ENCODE measurements at places on chromosomes 3 and 15.

DNA sequence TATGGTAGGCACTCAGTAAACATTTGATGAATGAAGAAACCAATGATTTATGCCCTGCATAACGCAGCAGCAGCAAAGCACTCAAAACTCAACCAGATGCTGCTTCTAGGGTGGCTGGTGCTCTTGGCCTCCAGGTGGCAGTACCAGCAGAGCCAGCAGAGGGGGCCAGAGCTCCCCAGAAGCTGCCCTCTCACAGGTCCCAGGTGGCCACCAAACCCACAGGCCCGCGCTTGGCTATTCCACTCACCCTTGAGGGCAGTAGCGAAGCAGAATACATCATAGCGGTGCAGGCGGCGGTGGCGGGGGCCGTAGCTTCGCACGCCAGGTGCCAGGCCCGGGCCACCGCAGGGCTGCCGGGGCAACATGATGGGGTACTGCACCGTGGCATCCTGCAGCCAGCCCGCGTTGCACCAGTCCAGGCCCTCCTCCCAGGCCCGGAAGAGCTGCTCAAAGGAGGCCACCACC, 16.6 kb downstream of the HAPLN3 start:
- H3K4me3 ChIP-seq, result no peak overlapping the region
- H3K27ac ChIP-seq, result no peak overlapping the region
- no peaks in the 10 kb centered on the region for H3K27me3 ChIP-seq

DNA sequence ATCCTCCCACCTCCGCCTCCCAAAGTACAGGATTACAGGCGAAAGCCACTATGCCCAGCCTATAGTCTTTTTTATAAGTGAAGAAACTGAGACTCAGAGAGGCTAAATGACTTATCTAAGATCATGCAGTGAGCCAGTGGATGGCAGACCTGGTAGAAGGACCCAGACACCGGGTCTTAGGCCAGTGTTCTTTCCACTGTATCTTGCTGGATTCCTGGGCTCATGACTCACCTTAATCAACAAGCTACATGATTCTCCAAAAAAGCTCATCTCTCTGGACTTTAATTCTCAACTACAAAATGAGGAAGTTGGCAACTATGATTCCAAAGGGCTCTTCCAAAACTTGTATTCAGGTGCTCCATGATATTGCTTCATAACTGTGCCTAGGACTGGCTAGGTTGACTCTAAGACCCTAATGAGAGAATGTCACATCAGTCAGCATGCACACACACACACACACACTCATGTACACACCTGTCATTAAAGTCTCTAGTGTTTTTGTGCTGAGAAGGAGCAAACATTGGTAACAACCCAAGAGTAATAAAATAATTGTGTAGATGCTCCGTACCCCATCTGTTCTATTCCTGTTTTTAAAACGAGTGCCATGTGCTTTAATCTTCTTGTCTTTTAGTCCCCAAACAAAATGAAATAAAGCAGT, 89.7 kb upstream of the SLC4A7 start:
- DNase-seq, result no peak
- H3K4me1 ChIP-seq, result peaks cover 5% of the 10 kb centered on the region
- H3K27ac ChIP-seq, result no peak overlapping the region

- H3K4me1 ChIP-seq, result no peaks in the 10 kb centered on the region
- no peak overlapping the region for H3K4me3 ChIP-seq
- H3K36me3 ChIP-seq, result no peaks in the 10 kb centered on the region
- no peaks in the 10 kb centered on the region for H3K27me3 ChIP-seq
- H3K27ac ChIP-seq, result no peak overlapping the region
These were observed 9.1 kb downstream of the NCEH1 start for GRCh38 chr3:172701751-172702150.

DNA sequence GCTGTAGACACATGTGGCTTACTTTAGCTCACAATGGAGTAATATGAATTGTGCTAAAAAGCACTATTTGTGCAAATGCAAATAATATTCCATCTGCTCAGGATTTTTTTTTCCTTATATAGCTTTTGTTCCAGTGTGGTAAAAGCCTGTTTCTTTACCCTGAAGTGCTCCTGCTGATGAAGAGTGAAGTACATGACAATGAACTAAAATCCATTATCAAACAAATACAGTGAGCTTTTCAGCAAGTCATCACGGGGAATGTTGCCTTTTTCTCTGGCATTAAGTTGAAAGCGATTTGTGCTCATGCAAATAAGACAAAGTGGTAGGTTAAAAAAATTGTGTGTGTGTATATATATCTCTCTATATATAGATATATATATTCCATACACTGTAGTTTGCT, 28.6 kb upstream of the CCDC39 start:
- DNase-seq, result no peak
- peaks cover 17% of the 10 kb centered on the region for H3K27me3 ChIP-seq
- no peak overlapping the region for H3K27ac ChIP-seq
- H3K4me1 ChIP-seq, result no peaks in the 10 kb centered on the region
- H3K36me3 ChIP-seq, result no peaks in the 10 kb centered on the region
- H3K4me3 ChIP-seq, result no peak overlapping the region

DNA sequence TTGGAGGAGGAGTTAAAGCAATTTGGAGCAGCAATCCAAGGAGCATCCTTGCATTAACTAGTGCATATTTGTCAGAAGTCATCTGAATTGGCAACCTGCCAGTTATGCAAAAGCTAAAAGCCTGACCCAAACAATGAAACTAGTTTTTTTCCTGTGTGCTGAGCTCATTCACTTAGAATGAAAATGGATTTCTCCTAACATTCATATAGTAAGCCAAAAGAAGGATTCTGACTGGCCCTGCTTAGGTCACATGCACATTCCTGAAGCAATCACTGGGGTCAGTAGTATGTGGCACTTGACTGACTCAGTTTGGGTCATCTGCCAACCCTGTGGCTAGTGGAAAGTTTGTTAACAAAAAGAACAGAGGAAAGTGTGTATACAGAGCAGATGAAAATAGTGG, 30.5 kb downstream of the OXSM start:
- no peak for DNase-seq
- H3K4me3 ChIP-seq, result no peak overlapping the region
- no peaks in the 10 kb centered on the region for H3K36me3 ChIP-seq
- peaks cover 3% of the 10 kb centered on the region for H3K27me3 ChIP-seq
- peaks cover 10% of the 10 kb centered on the region for H3K4me1 ChIP-seq

DNA sequence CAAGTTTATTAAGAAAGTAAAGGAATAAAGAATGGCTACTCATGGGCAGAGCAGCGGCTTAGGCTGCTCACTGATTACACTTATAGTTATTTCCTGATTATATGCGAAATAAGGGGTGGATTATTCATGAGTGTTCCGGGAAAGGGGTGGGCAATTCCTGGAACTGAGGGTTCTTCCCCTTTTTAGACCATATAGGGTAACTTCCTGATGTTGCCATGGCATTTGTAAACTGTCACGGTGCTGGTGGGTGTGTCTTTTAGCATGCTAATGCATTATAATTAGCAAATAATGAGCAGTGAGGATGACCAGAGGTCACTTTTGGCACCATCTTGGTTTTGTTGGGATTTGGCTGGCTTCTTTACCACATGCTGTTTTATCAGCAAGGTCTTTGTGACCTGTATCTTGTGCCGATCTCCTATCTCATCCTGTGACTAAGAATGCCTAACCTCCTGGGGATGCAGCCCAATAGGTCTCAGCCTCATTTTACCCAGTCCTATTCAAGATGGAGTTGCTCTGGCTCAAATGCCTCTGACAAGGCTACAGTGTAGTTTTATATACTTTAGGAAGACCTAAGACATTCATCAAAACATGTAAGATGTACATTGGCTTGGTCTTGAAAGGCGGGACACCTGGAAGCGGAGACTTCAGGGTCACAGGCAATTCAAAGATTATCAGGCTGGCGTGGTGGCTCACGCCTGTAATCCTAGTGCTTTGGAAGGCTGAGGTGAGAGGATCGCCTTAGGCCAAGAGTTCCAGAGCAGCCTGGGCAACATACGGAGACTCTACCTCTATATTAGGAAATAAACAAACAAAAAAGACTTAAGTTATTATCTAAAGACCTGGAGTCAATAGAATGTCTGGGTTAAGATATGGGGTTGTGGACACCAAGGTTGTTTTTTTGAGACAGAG, 3.2 kb upstream of the BLOC1S6 start:
- H3K4me3 ChIP-seq, result no peak overlapping the region
- peaks cover 29% of the 10 kb centered on the region for H3K4me1 ChIP-seq
- DNase-seq, result peak; percentile 50
- peaks cover 3% of the 10 kb centered on the region for H3K36me3 ChIP-seq
- no peaks in the 10 kb centered on the region for H3K27me3 ChIP-seq

- H3K36me3 ChIP-seq, result peaks cover 53% of the 10 kb centered on the region
- peak overlapping the region; percentile 0 for H3K4me3 ChIP-seq
- no peak for DNase-seq
- peak overlapping the region; percentile 97 for H3K27ac ChIP-seq
These were observed 291.0 kb upstream of the SATB1 start for GRCh38 chr3:18716101-18716500.

- peak overlapping the region; percentile 94 for H3K4me3 ChIP-seq
- H3K27ac ChIP-seq, result peak overlapping the region; percentile 90
- H3K36me3 ChIP-seq, result peaks cover 35% of the 10 kb centered on the region
- DNase-seq, result peak; percentile 86
- peaks cover 50% of the 10 kb centered on the region for H3K4me1 ChIP-seq
These were observed 610 bp downstream of the ARID3B start for GRCh38 chr15:74541494-74542165.

DNA sequence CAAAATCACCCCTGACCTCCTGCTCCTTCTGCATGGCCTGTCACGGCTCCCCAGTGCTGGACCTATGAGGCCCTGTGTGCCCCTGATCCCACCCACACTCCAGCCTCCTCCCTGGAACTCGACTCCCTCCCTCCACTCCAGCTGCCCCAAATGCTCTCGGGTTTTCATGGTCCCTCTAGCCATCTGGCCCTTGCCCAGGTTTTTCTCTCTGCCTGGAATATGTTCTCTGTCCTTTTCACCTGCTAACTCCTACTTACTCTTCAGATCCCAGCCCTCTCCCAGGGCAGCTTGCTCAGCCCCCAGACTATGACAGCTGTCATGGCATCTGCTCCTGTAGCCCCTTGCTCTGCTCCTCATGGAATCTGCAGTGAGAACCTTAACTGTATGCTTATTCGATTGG, 30.3 kb downstream of the DUSP7 start:
- no peaks in the 10 kb centered on the region for H3K36me3 ChIP-seq
- no peak overlapping the region for H3K27ac ChIP-seq
- DNase-seq, result no peak
- no peaks in the 10 kb centered on the region for H3K27me3 ChIP-seq

DNA sequence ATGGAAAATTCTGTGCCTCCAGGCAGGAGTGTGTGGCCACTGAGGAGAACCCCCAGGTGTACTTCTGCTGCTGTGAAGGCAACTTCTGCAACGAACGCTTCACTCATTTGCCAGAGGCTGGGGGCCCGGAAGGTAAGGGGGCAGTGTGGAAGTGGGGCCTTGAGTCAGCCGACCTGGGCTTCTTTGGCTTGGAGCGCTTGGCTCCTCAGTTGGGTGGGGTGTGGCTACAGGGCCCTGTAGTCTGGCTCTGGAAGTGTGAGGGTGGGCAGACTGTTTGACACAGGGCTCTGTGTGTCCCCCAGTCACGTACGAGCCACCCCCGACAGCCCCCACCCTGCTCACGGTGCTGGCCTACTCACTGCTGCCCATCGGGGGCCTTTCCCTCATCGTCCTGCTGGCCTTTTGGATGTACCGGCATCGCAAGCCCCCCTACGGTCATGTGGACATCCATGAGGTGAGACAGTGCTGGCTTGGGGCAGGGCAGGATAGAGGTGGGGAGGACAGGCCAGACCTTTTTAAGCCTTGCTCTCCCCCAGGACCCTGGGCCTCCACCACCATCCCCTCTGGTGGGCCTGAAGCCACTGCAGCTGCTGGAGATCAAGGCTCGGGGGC, 18.2 kb upstream of the EXOG start:
- DNase-seq, result no peak
- peaks cover 15% of the 10 kb centered on the region for H3K36me3 ChIP-seq
- no peak overlapping the region for H3K27ac ChIP-seq
- no peaks in the 10 kb centered on the region for H3K27me3 ChIP-seq

DNA sequence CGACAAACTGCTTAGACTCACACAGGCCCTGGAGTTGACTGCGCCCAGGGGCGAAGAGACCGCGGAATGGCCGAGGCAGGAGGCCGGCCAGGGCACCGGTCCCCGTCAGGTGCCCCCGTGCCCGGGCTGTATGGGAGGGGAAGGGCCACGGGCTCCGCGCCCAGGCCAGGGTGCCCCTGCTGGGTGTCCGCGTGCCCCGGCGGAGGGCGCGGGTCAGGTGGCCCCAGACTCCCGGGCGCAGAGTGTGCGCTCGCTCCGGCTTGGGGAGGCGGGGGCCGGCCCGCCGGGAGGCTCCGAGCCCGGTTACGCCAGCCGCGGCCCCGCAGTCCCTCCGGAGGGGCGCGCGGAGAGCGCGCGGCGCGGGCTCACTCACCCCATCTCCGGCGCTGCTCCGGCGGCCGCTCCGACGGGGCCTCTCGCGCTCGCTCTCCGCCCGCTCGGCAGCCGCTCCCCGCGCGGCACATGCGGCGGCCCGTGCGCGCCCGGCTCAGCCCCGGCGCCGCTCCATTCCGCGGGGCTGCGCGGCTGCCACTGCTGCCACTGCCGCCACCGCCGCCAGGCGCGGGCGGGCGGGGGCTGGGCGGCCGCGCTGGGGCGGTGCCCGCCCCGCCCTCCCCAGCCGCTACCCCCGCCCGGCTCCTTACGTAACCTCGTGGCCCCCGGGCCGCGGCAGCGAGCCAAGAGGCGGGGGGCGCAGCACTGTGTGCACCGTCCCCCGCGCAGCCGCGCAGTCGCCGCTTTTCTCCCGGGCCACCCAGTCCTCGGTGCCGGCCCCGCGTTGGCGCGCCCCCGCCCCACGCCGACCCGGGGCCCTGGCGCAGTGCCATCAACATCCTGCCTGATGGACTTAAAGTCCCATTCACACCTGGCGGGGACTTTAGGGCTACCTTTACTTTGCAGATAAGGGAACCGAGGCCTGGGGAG, at the start of gene HOMER2:
Gene HOMER2 (minus strand): TSS at position 563 of the 924 bp plus-strand sequence. CDS start 185 bp downstream, at position 378.
- H3K27me3 ChIP-seq, result peaks cover 9% of the 10 kb centered on the region
- peak within 1 kb of the TSS; percentile 65 for H3K27ac ChIP-seq
- peak; percentile 35 for DNase-seq
- H3K4me3 ChIP-seq, result peak within 1 kb of the TSS; percentile 67
- peaks cover 2% of the 10 kb centered on the region for H3K4me1 ChIP-seq
- H3K36me3 ChIP-seq, result no peaks in the 10 kb centered on the region

- no peaks in the 10 kb centered on the region for H3K27me3 ChIP-seq
- H3K27ac ChIP-seq, result peak overlapping the region; percentile 53
- peaks cover 75% of the 10 kb centered on the region for H3K4me1 ChIP-seq
- no peaks in the 10 kb centered on the region for H3K36me3 ChIP-seq
- peak; percentile 54 for DNase-seq
- H3K4me3 ChIP-seq, result no peak overlapping the region
These were observed 73.1 kb upstream of the BHLHE40 start for GRCh38 chr3:4906107-4906621.

DNA sequence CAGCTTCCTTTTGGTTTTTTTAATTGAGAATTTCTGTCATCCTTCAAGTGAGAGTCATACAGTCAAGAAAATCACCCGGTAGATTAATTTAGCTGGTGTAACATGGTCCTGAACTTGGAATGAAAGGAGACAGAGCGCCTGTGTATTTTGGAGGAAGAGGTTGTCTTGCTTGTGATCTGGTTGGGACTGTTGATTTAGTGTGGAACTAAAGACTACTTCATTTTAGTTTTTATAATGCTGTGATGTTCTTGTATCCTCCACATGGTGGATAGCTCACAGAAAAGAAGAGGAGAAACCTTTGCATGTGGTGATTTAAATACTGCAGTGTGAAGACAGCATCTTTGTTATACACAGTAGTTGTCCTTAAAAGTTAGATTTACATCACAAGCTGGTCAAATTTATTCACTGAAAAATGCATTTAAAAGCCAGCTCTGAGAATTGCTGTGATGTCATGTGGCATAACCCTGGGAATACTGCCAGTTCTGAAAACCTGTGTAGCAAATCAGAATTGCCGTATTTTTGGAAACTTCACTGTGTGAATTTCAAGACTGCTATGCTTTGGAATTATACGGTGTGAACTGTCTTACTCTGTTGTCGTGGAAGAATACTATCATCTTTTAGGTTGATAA, 268.5 kb downstream of the PTPRG start:
- no peaks in the 10 kb centered on the region for H3K36me3 ChIP-seq
- no peak for DNase-seq
- no peaks in the 10 kb centered on the region for H3K4me1 ChIP-seq
- no peak overlapping the region for H3K27ac ChIP-seq
- no peak overlapping the region for H3K4me3 ChIP-seq
- H3K27me3 ChIP-seq, result no peaks in the 10 kb centered on the region

All from activated CD4-positive, alpha-beta T cell treated with anti-CD3 and anti-CD28 coated beads for 36 hours (primary cell).